Stimulated activated CD4-positive, alpha-beta T cell treated with anti-CD3 and anti-CD28 coated beads, Interleukin-1b, Interleukin-23, amount 100 ng/mL, for 24 hours (primary cell): ENCODE measurements at places on chromosomes 5 and 9.

GRCh38 chr5:9947225-9947714 lies 302.4 kb downstream of the ATPSCKMT start:
- DNase-seq, result no peak

DNA sequence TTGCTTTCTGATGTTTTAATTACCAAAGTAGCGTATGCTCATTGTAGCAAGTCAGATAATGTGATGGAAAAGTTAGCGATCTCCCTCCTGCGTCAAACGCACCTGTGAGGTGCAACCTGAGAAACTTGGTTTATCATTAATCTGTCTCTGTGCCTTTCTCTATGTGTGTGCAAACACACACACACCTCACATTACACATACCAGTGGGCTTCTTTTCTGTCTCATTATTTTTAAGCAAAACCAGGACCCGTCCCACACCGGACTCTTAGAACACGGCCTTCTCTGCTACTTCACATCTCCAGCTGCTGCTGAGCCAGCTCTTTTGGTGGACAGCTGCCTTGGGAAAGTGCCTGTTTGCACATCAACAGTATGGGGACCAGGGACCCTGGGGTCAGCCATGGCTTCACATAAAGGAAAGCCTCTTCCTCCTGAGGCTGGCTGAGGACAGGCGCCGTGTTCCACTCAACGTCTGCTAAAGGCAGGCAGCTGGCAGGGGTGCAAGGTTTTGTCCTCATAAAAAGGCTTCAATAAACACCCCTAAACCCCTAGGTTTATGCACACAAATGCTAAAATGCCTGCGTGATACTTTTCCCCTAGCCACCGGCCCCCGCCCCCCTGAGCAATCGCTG lies 44.2 kb downstream of the MRPL36 start:
- DNase-seq, result no peak

DNA sequence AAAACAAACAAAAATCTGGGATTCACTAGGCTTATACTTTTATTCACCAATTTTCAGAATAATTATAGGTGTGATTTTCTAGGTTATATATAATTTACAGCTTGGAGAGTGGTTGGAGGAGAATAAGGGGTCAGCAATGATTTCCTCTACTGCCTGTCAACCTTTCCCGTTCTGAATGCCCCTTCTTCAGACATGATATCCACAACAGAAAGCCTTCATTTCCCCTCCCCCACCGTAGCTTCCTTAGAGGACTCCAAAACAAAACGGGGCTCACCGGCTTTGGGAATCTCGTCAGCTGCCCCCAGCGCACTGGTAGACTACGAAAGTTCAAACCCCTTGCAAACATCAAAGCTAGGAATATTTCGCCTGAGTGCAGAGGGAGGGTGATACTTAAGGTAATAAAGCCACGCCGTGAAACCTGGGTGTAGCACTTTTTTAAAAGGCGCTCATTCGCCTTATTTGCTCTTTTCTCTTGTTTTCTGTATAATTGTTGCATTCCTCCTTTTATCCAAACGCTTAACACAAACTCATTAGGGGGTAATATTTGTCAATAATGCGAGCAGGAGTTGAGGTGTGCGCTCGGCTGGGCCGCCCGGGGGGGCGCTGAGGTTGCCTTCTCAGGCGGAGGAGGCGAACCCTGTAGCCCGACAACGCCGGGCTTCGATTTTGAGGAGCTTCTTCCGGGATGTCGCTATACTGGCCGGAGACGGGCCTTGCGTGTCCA lies 2.4 kb downstream of the OTP start:
- no peak for DNase-seq

- DNase-seq, result no peak
Measured at GRCh38 chr9:85713897-85714296, 27.9 kb downstream of the AGTPBP1 start.

- no peak for DNase-seq
Measured at GRCh38 chr9:112860451-112860850, 30.2 kb downstream of the SLC46A2 start.

DNA sequence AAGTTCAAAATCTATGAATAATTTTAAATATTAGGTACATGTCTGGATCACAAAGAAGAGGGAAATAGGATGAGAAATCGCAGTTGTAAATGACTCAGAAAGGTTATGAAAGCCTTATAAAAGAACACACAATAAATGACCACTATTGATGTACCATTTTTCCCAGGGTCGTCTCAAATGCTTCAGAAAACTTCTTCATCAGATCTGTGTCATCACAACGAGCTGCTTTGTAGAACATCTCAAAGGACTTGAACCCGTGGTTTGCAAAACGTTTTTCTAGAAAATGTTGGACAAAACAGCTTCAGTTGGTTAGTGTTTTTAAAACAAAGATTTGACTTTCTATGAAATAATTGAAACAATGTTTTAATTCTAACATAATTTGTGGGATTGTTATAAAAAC lies 100.1 kb downstream of the SVEP1 start:
- DNase-seq, result no peak

GRCh38 chr5:142664636-142665035 lies 21.3 kb downstream of the FGF1 start:
- no peak for DNase-seq

GRCh38 chr5:20300110-20300509 lies 312.1 kb upstream of the CDH18 start:
- no peak for DNase-seq

DNA sequence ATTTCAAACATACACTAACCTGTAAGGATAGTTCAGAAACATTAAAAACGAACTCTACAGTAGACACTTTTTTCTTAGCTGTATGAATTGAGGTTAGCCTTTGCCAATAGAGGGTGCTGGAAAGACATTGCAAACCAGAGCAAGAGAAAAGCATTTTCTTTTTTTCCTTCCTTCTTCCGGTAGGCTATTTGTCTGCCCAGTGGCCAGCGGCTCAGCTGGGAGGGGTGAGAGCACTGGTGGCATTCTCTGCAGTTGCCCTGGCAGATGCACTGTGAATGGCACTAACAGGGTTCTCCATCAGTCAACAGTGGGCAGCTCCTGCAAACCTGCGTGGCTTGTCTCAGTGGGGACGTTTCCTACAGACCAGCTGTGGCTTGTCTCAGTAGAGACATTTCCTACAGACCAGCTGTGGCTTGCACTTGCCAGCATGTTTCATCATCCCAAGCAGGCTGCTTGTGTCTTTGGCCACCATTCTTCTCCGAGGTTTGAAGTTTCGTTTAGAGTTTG lies 984.5 kb upstream of the CDH18 start:
- DNase-seq, result no peak

DNA sequence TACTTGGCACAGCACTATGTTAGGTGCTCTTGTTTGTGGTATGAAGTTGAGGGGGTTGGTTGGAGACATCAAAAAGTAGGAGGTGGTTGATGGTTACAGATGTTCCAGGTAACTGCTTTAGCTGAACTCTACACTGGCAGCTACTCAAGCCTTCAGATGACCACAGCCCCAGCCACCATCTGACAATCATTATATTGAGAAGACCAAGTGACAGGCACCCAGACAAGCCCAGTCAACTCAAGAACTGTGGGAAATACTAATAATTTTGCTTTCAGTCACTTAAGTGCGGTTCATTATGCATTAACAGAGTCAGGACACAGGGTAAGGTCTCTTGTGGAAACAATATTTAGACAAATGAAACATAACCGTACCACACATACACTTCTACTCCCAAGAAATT lies 38.9 kb upstream of the SLIT3 start:
- no peak for DNase-seq

DNA sequence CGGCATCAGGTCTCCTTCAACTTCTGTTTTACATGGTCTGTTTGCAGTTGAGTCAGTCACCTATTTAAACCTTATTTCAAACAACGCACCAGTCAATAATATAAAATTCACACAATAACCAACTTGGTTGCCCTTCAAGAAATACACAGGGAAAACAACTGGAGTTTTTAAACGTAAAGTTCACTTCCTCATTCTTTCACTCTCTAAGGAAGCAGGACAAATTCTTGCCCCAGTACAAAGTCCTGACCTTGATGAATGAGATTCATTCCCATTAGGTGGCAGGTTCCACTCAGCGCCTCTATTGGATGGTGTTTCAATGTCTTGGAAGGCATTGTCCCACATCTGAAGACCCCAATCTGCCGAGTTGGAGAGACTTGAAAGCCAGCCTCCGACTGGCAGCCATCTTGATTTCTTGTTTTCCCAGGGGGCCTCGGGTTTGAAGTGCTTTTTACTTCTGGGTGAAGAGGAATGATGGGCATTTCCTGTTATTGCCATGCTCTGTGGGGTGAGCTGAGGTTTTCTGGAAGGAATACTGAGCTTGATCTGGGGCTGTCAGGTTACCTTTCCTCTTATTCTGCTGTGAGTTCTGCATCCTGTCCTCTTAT lies 105.0 kb downstream of the ACER2 start:
- DNase-seq, result no peak

- DNase-seq, result no peak
Measured at GRCh38 chr5:109812698-109813097, 123.0 kb downstream of the MAN2A1 start.

- DNase-seq, result no peak
Measured at GRCh38 chr5:1479581-1480188, 34.4 kb upstream of the SLC6A3 start.

DNA sequence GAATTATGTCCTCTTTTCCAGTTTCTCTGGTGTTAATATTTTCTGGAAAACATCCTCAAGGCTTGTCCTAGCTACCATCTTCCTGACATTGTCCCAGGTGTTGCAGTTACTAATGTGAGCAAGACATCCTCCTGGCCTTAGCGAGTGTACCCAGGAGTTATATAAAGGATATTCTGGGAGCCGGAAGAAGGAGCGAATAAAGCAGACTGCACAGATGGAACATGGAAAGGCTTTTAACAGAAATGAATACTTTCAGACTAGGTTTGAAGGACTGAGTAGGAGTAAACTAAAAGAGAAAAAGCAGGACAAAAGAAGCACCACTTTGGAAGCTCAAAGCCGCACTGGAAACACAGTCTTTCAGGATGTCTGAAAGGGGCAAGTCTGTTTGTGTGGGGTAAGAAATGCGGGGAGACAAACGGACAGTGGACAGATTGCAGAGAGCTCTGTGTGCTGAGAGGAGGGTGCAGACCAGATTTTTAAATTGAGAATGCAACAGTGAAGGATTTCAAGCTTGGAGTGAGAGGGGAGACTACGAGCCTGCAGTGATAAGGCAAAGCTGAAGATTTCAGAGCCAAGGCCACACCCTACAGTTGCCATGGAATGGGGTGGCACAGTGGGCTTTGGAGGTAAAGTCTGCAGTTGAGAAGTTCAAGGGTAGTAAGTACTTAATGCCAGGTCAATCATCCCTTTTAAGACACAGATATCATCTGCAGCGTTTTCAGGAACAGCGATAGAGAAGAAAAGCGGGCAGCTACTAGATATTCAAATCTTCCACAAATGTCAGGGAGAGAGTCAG lies 94.1 kb upstream of the TAF11L2 start:
- DNase-seq, result no peak

GRCh38 chr9:77751341-77752091 lies 103.4 kb upstream of the GNA14 start:
- no peak for DNase-seq

GRCh38 chr5:3694819-3695218 lies 99.2 kb downstream of the IRX1 start:
- DNase-seq, result no peak
